Posterior cingulate gyrus (tissue), 11 donors: ENCODE measurements at places on chromosomes 11 and 22.

DNA sequence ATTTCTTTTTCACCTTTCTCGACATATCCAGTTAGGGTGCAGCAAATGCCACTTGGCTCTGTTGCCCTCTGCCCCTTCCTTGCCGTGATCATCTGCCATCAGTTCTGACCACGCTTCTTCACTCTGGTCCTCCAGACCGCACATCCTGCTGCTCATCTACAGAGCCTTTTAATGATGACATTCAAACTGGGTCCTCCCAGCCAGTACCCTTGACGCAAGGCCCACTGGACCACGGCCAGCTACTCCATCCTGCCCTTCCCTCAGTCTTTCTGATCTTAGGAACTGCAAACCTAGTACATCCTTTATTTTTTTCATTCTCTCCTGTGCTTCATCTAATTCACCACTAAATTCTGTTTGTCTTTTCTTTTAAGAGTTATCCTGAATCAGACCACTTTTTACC is 551.8 kb downstream of the NTM start:
- no peak for DNase-seq

DNA sequence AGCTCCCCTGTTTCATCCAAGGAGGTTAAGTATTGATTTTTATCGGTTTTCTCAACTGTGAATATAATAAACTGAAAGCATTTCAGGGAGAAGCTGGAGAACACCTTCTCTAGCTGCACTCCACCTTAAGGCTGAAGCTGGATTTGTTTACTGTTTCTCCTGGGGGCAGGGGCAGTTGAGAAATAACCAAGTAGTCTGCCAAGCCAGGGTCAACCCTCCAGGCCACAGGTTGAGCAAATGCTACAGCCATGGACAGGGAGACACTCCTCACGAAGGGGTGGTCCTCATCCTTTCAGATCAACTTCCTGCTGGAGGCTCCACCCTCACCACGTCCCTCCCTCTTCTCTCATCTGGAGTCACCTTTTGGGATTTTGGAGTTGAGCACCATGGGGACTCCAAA is at the start of gene TTC36:
Gene TTC36 (plus strand): TSS at position 366 of the 400 bp plus-strand sequence. CDS start 21 bp downstream, at position 387.
- DNase-seq, result no peak

DNA sequence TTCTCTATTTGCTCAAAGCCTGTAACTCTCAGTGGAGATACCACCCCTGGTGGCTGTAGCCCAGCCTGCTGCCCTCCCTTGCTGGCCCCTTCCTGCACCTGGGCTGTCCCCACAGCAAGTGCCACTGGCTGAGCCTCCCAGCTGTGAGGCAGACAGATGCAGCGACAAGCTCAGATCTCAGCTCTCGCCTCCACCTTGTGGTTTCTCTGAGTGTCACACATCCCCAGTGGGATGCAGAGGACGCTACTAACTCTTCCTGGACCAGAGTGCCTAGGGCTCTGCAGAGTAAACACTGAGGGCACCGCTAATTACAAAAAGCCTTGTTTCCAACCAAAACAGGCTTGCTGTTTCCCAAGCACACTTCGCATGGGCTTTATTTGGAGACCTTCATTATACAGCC is 8.9 kb downstream of the YPEL1 start:
- DNase-seq, result peak; percentile 18

DNA sequence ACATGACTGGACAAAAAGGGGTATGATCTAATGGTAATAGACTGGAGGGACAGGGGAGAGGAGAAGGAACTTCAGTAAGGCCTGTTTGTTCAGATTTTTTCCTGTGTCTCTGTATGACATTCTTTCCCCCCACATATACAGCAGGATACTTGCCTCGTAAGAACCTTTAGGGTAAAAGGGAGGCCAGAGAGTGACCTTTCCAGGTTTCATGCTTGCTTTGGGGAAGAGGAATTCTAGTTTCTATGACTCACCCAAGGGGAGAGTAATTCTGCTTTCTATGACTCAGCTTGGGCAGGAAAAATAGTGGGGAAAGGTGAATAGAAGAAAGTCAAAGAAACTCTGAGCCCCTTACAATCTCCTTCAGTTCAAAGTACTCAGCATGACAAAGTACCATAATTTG is 457.0 kb downstream of the DLG2 start:
- DNase-seq, result no peak
